NCI-H69 (cell line): ENCODE measurements at places on chromosomes 2 and 18.
A peak's percentile ranks its signal among the peaks of the same experiment; 100 is the strongest.

DNA sequence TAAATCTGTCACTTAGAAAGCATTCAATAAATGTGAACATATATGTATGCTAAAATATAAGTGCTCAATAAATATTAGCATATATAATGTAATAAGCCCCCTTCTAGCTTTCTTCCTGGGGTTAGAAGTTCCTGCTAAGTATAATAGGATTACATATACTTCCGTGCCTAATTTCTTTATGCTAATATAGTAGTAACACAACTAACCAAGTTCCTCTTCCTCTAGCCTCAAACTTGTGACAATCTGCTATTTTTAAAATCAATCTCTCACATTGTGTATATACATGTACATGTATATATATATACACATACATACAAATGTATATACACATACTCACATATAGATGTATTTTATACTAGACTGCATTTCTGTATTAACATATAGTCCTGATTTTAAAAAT lies 32.2 kb downstream of the TLK1 start:
- no peak for DNase-seq

DNA sequence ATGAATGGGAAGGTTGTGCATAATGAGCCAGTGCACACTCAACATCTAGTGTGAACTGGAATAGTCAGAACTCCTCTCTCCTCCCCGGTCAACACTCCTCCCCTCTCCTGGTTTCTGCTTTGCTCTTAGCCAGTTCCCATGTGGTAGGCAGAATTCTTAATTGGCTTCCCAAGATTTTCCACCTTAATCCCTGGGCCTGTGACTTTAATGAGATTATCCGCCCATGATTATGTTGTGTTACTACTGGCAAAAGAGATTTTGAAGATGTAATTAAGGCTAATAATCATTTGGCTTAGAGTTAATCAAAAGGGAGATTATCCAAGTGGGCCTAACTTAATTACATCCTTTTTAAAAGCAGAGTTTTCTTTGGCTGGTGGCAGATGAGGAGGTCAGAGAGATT lies 34.2 kb upstream of the REV1 start:
- DNase-seq, result no peak

DNA sequence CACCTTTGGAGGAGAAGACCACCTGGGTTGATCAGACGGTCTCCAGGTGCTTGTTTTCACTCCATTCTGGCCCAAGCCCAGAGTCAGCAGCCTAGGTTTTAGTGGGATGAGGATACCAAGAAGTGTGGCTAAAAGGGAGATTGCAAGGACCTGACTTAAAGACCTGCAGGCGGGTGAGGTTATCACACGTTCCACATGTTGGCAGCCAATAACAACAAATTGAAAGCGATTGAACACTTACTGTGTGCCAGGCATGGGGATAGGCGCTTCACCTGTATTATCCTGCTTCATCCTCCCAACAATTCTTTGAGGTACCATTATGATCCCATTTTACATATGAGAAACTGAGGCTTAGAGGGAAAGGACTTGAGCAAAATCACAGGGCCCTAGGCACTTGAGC lies 5.0 kb downstream of the ARL4C start:
- DNase-seq, result no peak

DNA sequence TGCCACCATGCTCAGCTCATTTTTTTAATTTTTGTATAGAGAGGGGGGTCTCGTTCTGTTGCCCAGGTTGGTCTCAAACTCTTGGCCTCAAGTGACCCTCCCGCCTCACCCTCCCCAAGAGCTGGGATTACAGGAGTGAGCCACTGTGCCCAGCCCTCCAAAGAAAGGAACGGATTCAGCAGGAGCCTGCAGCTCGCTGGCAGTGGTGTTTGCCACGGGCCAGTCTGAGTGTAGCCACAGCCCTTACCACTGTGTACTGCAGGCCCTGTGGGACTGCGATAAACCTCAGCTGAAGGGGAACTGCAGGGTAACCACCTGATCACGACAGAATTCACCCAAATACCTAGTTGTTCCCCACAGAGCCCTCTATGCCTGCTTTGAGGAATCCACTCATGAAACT lies 6.8 kb downstream of the COPS9 start:
- no peak for DNase-seq

- no peak for DNase-seq
These were observed 61.9 kb upstream of the SLC39A10 start for GRCh38 chr2:195594919-195595694.

GRCh38 chr2:159265171-159265576 lies 21.3 kb downstream of the WDSUB1 start:
- DNase-seq, result no peak

GRCh38 chr2:60094450-60094929 lies 459.0 kb downstream of the BCL11A start:
- DNase-seq, result peak; percentile 4

DNA sequence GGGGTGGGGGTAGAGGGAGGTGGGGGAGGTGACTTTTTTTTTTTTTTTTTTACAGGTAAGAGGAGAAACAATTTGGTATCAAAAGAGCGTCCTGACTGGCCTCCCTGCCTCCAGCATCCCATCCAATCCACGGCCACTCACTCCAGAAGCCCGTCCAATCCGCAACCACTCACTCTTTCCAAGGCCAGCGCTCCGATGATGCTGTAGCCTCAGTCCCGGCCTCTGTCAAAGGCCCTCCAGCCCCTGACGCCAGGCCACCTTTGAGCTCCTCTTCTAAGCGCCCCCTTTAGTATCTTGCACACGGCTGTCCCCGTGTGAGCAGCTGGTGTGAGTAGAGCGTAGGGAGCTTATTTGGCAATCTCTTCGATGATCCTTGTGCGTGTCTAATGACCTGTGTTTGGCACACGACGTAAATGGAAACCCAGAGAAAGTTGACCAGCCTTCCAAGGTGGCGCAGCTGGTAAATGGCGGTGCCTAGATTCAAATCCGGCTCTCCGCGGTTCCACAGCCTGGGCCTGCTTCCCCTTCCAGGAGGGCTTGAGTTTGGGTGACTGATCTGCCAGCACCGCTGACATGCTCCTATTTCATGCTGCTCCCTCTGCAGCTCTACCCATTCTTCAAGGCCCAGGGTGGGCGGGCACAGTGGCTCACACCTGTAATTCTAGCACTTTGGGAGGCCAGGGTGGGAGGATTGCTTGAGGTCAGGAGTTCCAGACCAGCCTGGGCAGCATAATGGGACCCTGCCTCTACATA lies 23.8 kb upstream of the PXDN start:
- no peak for DNase-seq

DNA sequence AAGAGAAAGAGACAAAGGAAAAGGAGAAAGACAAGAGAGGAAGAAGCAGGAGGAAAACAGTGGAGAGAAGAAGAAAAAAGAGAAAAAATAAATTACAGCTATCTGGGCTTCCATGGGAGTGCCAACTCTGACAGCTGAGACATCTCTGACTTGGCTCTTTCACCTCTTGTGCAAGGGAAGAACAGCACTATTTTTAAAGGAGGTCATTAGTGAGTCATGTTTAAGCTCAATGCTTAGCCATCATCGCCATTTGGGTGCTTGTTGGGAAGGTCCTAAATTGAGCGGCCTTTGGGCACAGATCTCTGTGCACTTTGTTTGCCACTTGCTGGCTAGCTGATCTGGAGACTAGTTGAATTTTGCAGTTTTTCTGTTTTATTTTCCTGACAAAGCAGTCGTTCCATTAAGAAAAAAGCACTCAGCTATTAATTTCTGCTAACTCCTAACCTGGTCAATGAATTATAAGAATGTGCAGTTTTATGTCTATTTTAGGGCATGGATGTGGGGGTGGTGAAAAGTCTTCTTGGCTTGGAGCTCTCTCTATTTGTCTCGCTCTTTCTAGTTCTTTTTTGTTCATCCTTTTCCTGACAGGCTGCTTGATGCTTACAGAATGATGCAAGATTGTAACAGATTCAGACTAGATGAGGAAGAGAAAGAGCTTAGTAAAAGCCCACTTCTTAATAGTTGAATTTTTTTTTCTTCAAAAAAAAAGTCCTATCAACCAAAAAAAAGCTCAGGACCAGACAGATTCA lies 231.5 kb downstream of the SLC8A1 start:
- DNase-seq, result peak; percentile 20

- no peak for DNase-seq
These were observed 29.6 kb upstream of the ORC2 start for GRCh38 chr2:200993097-200993496.

DNA sequence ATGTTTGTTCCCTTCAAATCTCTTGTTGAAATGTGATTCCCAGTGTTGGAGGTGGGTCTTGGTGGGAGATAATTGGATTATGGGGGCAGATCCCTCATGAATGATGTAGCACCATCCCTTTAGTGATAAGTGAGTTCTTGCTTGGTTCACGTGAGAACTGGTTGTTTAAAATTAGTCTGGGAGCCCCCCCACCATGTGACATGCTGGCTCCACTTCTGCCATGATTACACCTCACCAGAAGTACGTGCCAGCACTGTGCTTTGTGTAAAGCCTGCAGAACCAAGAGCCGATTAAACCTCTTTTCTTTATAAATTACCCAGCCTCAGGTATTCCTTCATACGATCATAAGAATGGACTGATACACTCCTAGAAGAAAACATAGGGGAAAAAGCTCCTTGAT lies 10.1 kb downstream of the ABI2 start:
- no peak for DNase-seq

- DNase-seq, result no peak
These were observed 47.4 kb downstream of the TSPYL6 start for GRCh38 chr2:54208364-54209240.

DNA sequence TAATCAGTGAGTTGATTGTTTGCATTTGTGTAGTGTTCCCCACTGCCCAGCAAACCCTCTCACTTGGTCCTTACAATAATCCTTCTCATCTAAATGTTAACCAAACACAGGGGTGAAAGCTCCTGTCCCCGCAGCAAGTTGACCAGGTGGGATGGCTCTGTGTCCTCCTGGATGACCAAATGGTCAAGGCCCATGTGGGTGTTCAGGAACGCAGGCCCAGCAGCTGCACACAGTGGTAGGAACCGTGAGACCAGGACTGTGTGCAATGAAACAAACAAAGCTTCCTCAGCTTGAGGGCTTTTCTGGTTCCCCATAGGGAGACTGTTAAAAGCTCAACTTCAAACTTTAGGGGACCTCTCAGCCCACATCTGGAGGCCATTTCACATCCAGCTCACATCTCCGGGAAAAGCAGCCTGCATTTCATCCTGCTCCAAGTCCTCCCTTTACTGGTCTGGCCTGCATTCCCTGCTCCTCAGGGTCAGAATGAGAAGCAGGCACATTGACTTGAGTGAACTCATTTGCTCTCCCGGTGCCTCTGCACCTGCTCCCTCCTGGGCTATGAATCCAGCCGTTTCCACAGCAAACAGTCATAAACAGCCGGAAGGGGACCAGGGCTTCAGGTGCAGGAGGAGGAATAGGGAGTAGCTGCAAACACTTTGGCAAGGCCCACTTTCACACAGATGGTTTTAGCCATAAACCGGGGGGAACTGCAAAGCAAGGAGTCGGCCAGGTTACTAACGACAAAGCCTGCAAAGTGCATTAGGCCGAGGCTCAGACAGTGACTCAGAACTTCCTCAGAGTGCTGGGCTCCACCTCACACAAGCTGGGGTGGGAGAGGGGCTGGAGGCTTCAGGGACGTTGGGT lies 144.7 kb downstream of the CAPN13 start:
- DNase-seq, result peak; percentile 89

GRCh38 chr2:118013221-118013723 lies 598 bp downstream of the CCDC93 start:
- DNase-seq, result peak; percentile 59

GRCh38 chr2:182980115-182980514 lies 58.1 kb downstream of the NCKAP1 start:
- peak; percentile 59 for DNase-seq

DNA sequence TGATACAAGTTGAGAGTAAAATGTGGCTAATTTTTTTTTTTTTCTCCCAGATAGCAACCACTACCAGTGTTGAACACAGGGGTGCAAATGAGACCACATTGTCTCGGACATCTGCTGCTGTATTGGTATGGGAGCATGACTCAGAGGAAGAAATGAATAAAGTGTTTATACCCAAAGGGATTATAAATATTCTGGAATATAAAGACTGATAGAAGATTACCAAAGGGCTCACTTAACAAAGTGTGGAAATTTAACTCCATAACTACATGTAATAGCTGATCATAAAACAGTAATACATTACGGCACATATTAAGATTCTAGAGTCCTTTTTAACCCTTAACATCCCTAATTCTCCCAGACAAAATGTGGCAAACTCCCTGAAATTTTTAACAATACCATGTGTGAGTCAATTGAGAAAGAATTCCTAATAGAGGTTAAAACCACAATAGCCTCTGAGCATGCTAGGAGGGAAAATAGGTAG lies 1023.0 kb upstream of the ACVR2A start:
- no peak for DNase-seq

DNA sequence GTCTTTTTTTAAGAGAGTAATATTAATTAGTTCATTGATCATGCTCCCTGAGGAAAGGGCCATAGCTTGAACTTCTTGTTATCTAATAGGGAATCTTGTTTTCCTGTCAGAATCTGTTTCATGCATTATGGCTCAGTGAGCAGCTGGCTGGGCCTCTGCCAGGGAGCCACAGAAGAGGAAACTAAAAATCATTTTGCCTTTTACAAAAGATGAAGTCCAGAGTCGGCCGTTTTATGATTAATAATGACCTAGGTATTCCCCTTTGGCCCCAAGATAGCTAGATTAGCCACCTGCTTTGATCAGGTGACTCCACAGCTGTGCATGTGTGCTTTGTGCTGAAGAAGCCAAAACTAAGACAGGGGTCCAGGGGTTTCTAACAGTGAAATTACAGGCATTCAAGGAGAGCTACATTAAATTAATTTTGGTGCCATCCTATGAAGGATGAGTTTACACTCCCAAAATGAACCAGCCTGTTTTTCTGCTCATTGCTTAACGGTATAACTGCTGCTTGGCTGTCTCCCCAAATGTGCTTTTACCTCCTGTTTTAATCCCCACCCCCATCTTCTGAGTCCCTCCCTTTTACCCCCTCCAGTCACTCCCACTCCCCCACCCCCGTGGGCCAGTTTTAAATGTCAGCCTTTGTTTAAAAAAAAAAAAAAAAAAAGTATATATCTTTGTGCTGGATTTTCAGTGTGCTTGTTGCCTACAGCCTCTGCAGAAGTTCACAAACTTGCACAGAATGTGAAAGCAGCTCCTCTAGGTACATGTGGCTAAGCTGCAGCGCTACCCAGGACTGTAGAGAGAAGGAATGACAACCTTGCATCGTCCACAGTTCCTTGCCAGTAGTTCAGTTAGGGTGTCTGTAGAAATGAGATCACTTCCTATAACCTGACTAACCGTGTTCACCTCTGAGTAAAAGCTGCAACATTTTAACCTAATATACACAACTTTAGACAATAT lies 93.1 kb downstream of the CABLES1 start:
- DNase-seq, result peak; percentile 88

DNA sequence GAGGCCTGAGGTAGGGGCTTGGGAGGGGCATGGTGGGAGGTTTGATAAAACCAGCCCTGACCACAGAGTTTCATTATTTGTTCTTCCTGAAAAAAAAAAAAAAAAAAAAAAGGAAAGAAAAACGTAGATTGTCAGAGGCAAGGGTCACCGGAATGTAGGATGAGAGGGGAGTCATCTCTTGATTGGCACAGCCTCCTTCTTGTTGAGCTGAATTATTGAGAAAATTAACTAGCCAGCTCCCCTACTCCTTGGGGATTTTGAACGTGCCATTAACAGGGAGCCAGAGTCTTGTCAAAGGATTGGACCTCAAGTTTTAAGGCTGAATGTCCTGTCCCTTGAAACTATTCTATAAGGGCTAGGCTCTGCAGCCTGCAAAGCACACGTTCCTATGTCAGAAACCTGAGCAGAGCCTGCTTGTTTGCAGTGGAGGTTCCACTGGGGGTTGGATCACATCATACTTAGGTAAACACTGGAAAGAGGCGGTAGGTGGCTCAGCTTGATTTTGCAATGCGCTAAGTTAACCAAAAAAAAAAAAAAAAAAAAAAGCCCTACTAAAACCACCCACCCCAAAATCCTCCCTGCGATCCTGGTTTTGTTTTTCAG lies 2.3 kb downstream of the INHBB start:
- DNase-seq, result peak; percentile 67
